Esophagus squamous epithelium (tissue), 5 donors: ENCODE measurements at places on chromosomes 12 and 14. TPM values are rescaled to one million over a fixed set of nuclear protein-coding genes. Genes with fewer than 3 reads are reported as not detected.

PAH gene
- not detected for total RNA-seq

SRSF9 gene
- total RNA-seq: 128 TPM

DNAJC22 gene
- 0.18 TPM for total RNA-seq

ANO6 gene
- total RNA-seq: 40.8 TPM

KERA gene
- total RNA-seq: not detected

OTX2 gene
- total RNA-seq: not detected

SYNDIG1L gene
- total RNA-seq: not detected

C12orf42 gene
- total RNA-seq: not detected

NELL2 gene
- total RNA-seq: 11.4 TPM

OR4K17 gene
- not detected for total RNA-seq

GRCh38 chr14:100772607-100773165 lies 46.0 kb downstream of the DLK1 start:
- no peaks in the 10 kb centered on the region for H3K4me1 ChIP-seq
- H3K4me3 ChIP-seq: no peak overlapping the region
- H3K27me3 ChIP-seq: no peaks in the 10 kb centered on the region
- no peaks in the 10 kb centered on the region for H3K36me3 ChIP-seq
- no peak overlapping the region for H3K27ac ChIP-seq
- DNase-seq: no peak

DNA sequence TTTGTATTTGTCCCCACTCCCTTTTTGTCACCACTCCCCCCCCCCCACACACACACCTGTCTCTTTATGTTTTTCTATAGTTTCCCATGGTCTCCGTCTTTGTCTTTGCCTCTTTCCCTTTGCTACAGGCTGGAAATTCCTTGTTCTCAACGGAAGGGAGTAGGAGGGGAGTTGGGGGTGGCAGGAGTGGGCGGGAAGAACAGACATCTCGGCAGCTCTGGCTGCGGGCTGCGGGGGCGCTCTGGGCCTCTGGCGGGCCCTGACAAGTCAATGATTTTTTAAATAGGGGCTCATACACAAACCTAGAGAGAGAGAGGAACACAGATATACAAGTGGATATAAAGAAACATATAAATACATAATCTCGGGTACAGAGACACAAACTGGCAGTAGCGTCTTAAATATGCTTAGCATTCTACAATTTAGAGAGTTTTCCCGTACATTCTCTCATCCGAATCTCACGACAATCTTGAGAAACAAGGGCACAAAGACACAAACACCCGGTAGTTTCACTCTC lies 2.4 kb upstream of the NAB2 start:
- H3K36me3 ChIP-seq: peaks cover 7% of the 10 kb centered on the region
- H3K27me3 ChIP-seq: no peaks in the 10 kb centered on the region
- H3K4me3 ChIP-seq: peak overlapping the region; percentile 85
- no peak for DNase-seq
- peaks cover 23% of the 10 kb centered on the region for H3K4me1 ChIP-seq

GRCh38 chr12:75447691-75448393 lies 32.7 kb upstream of the GLIPR1 start:
- H3K36me3 ChIP-seq: no peaks in the 10 kb centered on the region
- H3K4me3 ChIP-seq: no peak overlapping the region
- DNase-seq: no peak
- no peaks in the 10 kb centered on the region for H3K27me3 ChIP-seq
- H3K27ac ChIP-seq: no peak overlapping the region
- H3K4me1 ChIP-seq: no peaks in the 10 kb centered on the region

DNA sequence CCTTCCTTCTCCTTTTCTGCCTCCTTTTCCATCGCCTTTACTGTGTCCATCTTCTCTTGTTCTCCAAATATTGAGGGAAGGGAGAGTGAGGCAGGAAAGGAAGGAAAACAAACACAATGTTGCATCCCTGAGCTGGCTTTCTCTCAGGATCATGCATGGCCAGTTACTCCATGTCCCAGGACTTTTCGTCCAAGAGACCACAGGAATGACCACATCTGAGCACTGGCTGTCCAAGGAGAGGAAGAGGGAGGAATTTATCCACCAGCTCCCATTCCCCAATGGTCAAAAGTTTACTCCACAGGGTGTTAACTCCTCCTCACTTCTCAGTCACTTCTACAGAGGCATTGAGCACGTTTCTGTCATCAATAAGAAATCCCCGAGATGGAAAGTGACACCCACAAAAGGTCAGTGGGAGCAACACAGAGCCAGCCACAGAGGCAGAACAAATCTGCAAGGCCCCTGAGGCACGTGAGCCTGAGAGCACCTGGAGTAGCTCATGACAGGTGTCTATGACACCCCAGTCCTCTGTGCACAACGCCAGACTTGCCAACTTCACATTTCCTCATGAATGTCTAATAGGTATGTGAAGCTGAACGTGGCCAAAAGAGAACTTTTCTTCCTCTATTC lies 177.3 kb upstream of the NUDT4 start:
- no peak overlapping the region for H3K27ac ChIP-seq
- H3K27me3 ChIP-seq: no peaks in the 10 kb centered on the region
- H3K4me1 ChIP-seq: peaks cover 13% of the 10 kb centered on the region
- H3K36me3 ChIP-seq: no peaks in the 10 kb centered on the region
- DNase-seq: no peak

GRCh38 chr12:44021471-44021971 lies 185.6 kb downstream of the TMEM117 start:
- no peak for DNase-seq
- H3K27me3 ChIP-seq: no peaks in the 10 kb centered on the region
- no peak overlapping the region for H3K4me3 ChIP-seq
- H3K4me1 ChIP-seq: no peaks in the 10 kb centered on the region

DNA sequence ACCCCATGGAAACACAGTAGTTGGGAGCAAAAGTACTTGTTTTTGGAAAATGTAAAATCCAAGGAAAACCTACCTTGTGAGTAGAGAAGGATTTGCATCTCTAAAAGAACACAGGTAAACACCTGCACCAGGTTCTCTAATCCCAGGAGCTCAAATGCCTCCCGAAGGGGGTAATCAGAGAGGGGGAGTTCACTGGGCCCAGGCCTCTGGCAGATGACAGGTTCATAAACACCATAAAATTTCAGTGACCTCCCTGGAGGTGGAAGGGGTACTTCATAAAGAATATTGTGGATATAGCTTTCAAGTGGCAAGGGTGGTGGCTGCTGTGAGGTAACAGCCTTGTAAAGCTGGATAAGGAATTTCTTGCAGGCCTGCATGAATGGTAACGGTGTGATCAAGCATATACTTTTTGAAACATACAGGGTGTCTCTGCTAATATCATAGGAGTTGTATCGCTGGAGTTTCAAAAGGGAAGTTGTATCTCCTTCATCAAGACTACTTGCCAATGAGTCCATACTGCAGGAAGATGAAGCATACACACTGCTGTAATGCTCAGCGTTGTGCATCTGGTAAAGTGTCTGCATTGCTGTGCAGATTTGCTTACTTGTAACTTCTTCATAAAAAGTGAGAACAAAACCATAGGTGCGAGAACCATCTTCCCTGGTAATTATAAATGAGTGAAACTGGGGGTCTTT lies 111.3 kb downstream of the DENND5B start:
- H3K4me3 ChIP-seq: no peak overlapping the region
- no peak overlapping the region for H3K27ac ChIP-seq
- no peaks in the 10 kb centered on the region for H3K4me1 ChIP-seq
- no peaks in the 10 kb centered on the region for H3K36me3 ChIP-seq
- no peak for DNase-seq

- no peak for DNase-seq
- H3K27me3 ChIP-seq: no peaks in the 10 kb centered on the region
- H3K27ac ChIP-seq: no peak overlapping the region
- peaks cover 4% of the 10 kb centered on the region for H3K4me1 ChIP-seq
- no peaks in the 10 kb centered on the region for H3K36me3 ChIP-seq
Observed at GRCh38 chr12:51832354-51833107, 16.0 kb downstream of the FIGNL2 start.

- H3K4me3 ChIP-seq: no peak overlapping the region
- H3K27me3 ChIP-seq: no peaks in the 10 kb centered on the region
- H3K36me3 ChIP-seq: no peaks in the 10 kb centered on the region
- no peak overlapping the region for H3K27ac ChIP-seq
Observed at GRCh38 chr12:49503674-49504180, 35.1 kb upstream of the KCNH3 start.

GRCh38 chr14:98593361-98593761 lies 678.6 kb downstream of the BCL11B start:
- no peaks in the 10 kb centered on the region for H3K27me3 ChIP-seq
- no peak overlapping the region for H3K4me3 ChIP-seq
- no peaks in the 10 kb centered on the region for H3K36me3 ChIP-seq
- H3K27ac ChIP-seq: no peak overlapping the region
- DNase-seq: no peak

GRCh38 chr12:40993158-40993557 lies 195.0 kb upstream of the PDZRN4 start:
- no peak for DNase-seq
- no peaks in the 10 kb centered on the region for H3K27me3 ChIP-seq
- no peaks in the 10 kb centered on the region for H3K4me1 ChIP-seq
- no peak overlapping the region for H3K27ac ChIP-seq
- no peak overlapping the region for H3K4me3 ChIP-seq
- H3K36me3 ChIP-seq: no peaks in the 10 kb centered on the region

DNA sequence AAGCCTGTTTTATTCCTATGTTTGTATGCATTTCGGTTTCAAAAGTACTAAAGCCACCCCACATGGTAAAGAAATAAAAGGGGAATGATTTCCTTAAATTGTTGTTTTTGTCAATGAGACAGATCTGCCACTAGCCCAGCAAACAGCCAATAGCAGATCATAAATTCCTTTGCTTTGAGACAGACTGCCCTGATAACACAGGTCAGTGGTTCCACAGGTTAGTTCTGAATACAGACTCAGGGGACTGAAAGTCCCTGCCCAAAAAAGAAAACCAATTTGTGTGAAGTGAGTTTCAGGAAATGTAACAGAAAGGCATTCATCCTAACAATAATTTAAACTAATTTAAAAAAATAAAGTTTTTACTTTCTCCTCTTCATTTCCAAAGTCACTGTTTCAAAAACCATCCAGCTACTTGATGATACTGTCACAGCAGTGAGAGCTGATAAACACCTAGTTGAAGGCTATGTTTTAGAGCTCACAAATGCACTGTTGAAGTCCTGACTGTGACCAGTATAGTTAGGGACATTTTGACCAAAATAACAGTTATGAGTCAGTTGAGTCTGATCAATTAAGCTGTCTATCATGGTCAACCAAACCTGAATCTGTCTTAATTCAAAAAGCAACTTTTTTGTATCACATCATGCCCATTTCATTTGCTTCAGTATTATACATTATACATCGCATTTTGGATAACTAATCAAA lies 77.7 kb downstream of the LGR5 start:
- no peaks in the 10 kb centered on the region for H3K36me3 ChIP-seq
- H3K27me3 ChIP-seq: no peaks in the 10 kb centered on the region

DNA sequence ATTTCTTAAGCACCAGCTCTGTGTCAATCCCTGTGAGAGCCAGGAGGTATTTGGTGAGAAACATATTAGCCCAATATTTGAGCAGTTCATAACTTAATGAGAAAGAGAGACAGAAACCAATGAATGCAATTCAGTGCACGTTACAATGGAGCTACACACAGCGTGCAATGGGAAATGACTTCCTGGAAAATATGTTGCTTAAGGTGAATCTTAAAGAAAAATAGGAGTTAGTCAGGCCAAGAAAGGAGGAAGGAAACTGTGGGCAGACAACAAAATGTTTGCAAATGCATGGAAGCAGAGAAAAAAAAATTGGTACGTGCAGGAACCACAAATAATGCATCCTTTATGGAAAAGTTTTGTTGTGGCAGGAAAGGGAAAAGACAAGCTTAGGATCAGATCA lies 481.7 kb downstream of the BCAT1 start:
- no peak for DNase-seq
- H3K4me3 ChIP-seq: no peak overlapping the region
- no peaks in the 10 kb centered on the region for H3K36me3 ChIP-seq
- no peak overlapping the region for H3K27ac ChIP-seq
- no peaks in the 10 kb centered on the region for H3K4me1 ChIP-seq
- H3K27me3 ChIP-seq: no peaks in the 10 kb centered on the region

DNA sequence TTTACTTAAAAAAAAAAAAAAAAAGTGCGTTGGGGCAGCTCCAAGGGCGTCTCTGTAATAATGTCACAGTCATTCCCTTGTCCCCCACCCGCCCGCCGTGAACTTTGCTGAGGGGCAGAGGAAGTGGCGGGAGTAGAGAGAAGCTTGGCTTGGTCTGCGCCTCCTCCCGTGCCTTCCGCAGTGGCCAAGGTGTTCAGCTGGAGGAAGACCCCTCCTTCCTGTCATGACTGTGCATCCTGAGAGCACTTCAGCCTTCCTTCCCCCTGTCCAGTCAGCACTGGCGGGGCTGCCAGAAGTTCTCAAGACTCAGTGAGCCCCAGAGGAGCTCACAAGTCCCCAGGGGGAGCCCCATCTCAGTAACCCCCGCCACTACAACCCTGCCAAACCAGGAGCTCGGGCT lies 32.2 kb downstream of the AACS start:
- DNase-seq: no peak
- no peaks in the 10 kb centered on the region for H3K36me3 ChIP-seq
- no peaks in the 10 kb centered on the region for H3K27me3 ChIP-seq
- H3K4me1 ChIP-seq: peaks cover 10% of the 10 kb centered on the region

- DNase-seq: no peak
- no peaks in the 10 kb centered on the region for H3K27me3 ChIP-seq
- H3K4me1 ChIP-seq: peaks cover 11% of the 10 kb centered on the region
Observed at GRCh38 chr12:106227641-106228319, 20.0 kb downstream of the CKAP4 start.

- peak overlapping the region; percentile 52 for H3K27ac ChIP-seq
- no peaks in the 10 kb centered on the region for H3K36me3 ChIP-seq
- no peak overlapping the region for H3K4me3 ChIP-seq
- DNase-seq: no peak
Observed at GRCh38 chr12:89863968-89864367, 155.3 kb upstream of the ATP2B1 start.

GRCh38 chr12:103821773-103822172 lies 19.3 kb downstream of the NT5DC3 start:
- DNase-seq: no peak
- no peaks in the 10 kb centered on the region for H3K27me3 ChIP-seq
- H3K4me3 ChIP-seq: no peak overlapping the region
- no peak overlapping the region for H3K27ac ChIP-seq
- H3K4me1 ChIP-seq: no peaks in the 10 kb centered on the region

DNA sequence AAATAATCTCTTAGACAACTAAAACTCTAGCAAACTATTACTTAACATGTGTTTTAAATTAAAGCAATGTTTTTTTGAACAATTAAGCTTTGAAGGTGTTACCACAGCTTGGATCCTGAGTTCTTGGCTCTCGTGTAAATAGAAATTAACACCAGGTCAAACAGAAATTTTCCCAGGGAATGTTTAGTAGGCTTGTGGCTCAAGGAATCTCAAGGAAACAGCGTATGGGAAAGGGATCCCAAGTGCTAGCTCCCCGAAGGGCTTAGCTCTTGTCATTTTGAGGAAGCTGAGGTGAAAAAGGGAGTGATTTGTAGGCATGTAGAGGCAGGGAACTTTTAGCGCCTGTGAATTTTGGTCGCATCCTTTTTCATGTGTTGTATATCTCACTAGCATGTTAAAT lies 11.4 kb downstream of the KNTC1 start:
- no peak overlapping the region for H3K27ac ChIP-seq
- peaks cover 84% of the 10 kb centered on the region for H3K36me3 ChIP-seq
- no peak overlapping the region for H3K4me3 ChIP-seq
- no peak for DNase-seq
- no peaks in the 10 kb centered on the region for H3K27me3 ChIP-seq
